Kidney (tissue), 22 donors: ENCODE measurements at places on chromosomes 2 and 18. TPM values are rescaled to one million over a fixed set of nuclear protein-coding genes. Genes with fewer than 3 reads are reported as not detected.

The BBS5 gene
- 13.5 TPM for total RNA-seq

The CNTNAP5 gene
- 0.50 TPM for total RNA-seq

The SIGLEC15 gene
- total RNA-seq: 1.2 TPM

DNA sequence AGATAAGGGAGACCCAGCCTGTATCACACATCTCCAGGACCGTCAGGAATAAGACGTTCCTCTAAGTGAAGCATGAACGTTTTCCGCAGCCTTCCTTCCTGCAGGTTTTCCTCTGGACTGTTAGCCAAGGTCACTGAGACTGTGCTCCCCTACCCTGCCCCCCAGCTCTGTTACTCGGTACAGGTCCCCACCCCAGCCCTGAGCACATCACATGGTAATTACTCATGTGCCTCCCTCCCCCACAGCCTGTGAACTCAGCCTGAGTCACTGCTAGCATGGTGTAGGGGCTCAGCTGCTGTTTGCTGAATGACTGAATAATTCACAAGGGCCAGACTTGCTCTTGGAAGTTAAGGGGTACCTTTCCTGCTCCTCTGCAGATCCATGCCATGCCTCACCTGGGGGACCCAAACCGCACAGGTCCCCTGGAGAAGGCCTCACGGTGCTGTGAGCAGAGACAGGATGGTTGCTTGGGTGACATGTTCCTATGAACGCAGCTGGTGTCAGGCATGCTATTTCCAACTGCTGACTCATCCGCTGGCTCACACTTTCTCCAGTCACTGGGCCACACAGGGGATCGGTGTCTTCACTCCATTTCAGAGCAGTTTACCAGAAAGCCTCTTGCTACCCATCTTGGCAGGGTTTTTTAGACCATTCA is 88.2 kb downstream of the PLB1 start:
- no peaks in the 10 kb centered on the region for H3K27me3 ChIP-seq
- H3K4me1 ChIP-seq: no peaks in the 10 kb centered on the region
- H3K27ac ChIP-seq: no peak overlapping the region
- no peak overlapping the region for H3K4me3 ChIP-seq

DNA sequence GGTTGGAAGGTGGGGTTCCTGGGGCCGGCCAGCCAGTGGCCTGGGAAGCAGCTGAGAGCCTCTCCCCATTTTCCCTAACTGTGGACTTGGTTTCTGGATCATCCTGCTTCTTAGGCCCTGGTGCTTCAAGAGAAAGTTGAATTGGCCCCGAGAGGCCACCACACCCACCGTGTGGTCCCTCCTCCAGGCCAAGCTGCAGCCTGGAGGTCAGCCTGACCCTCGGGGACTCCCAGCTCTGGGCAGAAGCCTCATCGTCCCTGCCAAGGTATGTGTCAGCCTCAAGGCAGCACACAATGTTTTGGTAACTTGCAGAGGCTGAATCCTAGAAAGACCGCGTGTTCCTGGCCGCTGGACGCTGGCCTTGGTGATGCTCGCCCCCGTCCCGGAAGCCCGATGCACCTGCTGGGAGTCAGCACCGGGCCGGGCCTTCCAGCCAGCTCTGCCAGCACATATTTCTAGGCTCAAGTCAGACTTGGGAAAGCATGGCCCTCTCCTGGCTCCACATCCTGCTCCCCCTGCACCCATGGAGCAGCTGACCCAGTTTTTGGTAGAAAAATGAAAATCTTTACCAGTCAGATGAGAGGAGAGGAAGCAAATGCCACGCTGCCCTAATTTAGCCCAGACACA is 72.6 kb downstream of the ACTR2 start:
- DNase-seq: no peak
- no peaks in the 10 kb centered on the region for H3K4me1 ChIP-seq
- no peak overlapping the region for H3K27ac ChIP-seq
- no peak overlapping the region for H3K4me3 ChIP-seq

DNA sequence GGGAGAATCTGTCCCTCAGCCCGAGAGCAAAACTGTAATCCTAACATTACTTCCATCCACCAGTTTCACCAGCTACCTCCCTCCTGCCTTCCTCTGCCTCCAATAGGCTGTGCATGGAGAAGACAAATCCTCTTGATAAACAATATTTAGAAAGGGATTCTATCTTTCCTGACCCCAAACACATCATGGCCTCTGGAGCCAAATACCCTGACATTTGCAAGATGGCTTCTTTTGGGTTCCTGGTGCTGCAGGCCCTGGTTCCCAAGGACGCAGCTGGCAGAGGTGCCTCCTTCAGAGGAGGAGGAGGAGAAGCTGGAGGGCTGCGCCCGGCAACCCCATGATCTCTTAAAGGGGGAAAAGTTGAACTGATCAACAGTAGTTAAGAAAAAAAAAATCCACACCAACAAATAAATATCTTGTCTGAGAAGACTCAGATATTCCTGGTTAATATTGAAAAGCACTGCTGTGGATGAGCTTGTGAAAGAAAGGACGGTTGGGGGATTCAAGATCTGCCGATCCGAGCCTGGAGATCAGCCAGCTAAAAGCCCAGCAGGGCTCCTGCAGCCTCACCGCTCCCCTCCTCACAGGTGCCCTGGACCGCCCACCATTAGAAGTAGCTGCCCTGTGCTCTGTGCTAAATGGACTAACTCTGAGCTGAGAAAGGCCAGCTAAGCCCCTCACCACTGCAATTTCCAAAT is 116.8 kb downstream of the MSH2 start:
- no peaks in the 10 kb centered on the region for H3K27me3 ChIP-seq
- no peak overlapping the region for H3K4me3 ChIP-seq
- H3K27ac ChIP-seq: no peak overlapping the region

DNA sequence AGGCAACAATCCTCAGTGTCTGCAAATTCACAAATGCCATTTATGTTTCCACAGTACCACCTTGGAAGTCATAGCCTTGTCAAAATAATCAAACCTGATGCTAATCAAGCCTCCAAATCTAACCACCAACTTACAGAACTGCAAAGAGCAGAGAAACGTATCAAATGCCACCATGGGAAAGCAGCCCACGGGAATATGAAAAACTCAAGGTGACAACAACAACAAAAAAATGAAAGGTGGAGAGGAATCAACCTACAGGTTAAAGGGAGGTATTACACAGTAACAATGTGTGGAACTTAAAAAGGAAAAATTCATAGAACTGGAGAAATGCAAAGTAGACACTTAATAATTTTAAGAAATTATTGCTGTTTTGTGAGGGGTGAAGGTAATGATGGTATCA is 46.7 kb downstream of the CD226 start:
- H3K27ac ChIP-seq: no peak overlapping the region
- H3K27me3 ChIP-seq: no peaks in the 10 kb centered on the region
- H3K4me1 ChIP-seq: no peaks in the 10 kb centered on the region
- no peak overlapping the region for H3K4me3 ChIP-seq
- DNase-seq: no peak
- no peaks in the 10 kb centered on the region for H3K36me3 ChIP-seq

DNA sequence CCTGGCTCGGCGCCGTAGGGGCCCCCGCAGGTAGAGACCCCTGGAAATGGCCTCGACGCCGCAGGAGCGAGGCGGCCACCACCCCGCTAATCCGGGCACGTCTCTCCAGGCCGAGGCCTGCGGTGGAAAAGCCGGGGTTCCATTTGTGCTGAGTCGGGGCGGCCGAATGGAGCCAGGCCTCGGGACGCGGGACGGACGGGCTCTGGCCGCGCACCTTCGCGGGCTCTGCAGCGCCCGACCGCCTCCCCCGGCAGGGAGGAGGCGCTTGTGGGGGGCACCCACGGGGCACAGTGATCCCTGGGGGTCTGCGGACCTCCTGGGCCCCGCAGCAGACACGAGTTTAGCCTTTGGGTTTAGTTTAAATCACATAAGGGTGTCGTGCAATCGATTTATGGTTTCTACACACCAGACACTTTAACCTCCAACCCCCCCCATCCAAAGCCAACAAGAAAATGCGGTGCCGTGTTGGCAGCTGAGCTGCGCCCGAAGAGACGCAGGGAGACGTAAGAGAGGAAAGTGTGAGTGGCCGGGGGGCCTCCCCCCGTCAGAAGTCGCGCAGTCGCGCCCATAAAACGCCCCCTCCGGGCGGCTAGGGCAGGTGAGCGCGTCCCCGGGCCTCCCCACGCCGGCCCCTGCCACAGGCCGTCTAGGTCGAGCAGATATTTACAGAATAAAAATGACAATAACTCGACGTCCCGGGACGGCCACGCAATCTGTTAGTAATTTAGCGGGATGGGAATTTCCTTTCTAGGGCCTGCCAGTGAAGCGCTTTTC is 1.0 kb upstream of the NFATC1 start:
- peak; percentile 65 for DNase-seq
- H3K4me1 ChIP-seq: no peaks in the 10 kb centered on the region
- H3K36me3 ChIP-seq: no peaks in the 10 kb centered on the region

DNA sequence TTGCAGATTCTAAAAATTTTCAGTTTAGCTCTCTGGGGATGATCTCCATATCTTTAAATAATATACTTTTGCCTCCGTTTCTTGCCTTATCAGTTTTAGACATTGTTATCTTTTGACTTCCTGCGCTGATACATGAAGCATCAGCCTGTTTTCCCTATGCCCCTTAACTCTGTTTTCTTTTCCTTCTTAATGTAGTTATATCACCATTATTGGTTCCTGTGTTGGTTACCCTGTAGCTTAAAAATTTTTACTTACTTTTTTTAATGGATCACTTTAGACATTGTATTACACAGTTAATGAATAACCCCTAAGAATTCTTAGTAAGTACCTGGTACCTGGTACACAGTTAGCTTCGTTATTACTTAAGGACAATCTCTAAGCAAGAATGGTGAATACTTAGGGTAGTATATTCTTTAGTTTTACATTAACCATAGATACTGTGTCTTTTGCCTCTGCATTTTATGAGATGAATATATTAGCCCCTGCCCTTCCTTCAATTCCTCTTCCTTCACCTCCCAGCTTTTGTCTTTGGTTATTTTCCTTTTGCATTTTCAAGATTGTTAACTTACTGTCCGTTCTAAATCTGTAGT is 40.9 kb downstream of the BABAM2 start:
- H3K4me1 ChIP-seq: no peaks in the 10 kb centered on the region
- no peaks in the 10 kb centered on the region for H3K36me3 ChIP-seq
- no peaks in the 10 kb centered on the region for H3K27me3 ChIP-seq
- peak overlapping the region; percentile 9 for H3K4me3 ChIP-seq

DNA sequence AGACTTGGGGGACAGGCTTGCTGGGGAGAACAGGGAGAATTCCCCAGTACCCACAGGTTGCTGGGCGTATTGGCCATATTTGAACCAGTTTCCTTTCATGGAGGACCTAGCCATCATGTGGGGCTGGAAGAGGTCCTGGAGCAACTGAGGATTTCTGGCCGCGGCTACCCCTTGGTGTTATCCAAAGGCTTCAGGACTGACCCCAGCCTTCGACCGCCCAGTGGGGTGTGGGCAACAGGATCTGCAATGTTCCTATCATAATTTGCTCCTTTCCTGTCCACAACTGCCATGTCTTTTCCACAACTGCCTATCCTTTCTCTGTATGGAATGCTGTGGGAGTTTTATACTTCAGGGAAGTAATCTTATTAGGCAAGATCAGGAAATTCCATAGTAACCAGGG is 1053.6 kb upstream of the SLC39A10 start:
- H3K27ac ChIP-seq: no peak overlapping the region
- H3K4me1 ChIP-seq: no peaks in the 10 kb centered on the region
- no peak overlapping the region for H3K4me3 ChIP-seq
- no peaks in the 10 kb centered on the region for H3K27me3 ChIP-seq
- no peak for DNase-seq
- no peaks in the 10 kb centered on the region for H3K36me3 ChIP-seq
